ENCODE measurements at places on chromosomes 16 and 17.
A peak's percentile ranks its signal among the peaks of the same experiment; 100 is the strongest.

DNA sequence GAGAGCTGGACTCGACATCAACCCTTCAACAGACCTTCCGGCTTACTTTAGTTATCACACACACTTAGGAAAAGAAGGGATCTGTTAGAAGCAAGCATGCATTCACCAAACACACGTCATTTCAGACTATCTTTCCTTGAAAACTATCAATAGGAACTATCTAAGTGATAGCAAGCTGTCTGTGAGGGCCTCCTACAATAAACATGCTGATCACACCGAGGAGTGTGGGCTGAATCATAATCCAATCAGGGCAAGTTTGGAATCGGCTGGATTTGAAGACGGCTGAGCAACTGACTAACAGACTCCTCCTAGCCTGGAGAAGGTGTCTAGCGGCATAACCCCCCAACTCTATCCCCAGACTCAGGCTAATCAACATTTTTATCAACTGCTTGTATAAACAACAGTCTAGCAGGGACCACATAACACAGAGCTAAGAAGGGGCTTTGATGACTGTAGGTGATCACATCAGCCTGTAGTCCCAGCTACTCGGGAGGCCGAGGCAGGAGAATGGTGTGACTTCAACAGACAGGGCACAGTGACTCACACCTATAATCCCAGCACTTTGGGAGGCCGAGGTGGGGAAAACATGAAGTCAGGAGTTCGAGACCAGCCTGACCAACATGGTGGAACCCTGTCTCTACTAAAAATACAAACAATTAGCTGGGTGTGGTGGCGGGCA is 14.1 kb downstream of the NXN start:
- DNase-seq = no peak

DNA sequence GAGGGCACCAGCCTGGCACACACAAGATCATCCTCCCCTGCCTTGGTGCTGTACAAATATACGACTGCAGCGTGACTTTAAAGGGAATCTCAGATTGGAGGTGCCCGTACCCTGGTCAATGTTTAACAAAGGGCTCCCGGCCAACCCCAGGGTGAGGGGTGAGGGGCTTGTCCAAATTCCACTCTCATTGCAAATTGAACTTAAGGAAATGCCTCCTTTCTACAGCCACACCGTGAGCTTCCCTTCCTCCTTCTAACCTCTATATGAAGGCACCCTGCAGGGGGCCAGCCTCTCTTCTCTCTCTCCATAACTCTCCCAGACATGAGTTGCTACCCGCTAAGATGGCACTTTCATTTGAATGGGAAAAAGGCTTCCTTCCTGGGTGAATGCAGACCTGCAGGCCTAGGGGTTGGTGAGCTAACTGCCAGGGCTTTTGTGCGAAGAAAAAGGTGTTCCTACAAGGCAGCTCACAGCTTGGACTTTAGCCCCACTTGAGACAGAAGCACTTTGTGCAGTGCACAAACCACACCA is 76.6 kb downstream of the IRF8 start:
- DNase-seq = peak; percentile 68

DNA sequence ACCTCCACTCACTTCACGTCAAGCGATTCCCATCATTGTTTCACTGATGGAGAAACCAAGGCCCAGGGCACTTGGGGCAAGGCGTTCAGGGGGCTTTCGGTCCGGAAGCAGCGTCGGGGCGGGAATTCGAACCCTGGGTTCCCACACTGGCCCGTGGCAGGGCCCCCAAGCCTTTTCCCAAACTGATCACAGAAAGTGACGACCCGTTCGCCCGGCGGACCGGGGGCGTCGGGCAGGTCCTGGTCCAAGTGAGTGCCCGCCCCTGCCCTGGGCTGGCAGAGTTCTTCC is 856 bp upstream of the MON1B start:
- no peak for DNase-seq

GRCh38 chr16:58096249-58096648 is 32.9 kb downstream of the CFAP20 start:
- DNase-seq = no peak

GRCh38 chr17:15996322-15996721 is 3.2 kb downstream of the ZSWIM7 start:
- peak; percentile 20 for DNase-seq

GRCh38 chr17:42598905-42599304 is 10.3 kb downstream of the RETREG3 start:
- peak; percentile 30 for DNase-seq

DNA sequence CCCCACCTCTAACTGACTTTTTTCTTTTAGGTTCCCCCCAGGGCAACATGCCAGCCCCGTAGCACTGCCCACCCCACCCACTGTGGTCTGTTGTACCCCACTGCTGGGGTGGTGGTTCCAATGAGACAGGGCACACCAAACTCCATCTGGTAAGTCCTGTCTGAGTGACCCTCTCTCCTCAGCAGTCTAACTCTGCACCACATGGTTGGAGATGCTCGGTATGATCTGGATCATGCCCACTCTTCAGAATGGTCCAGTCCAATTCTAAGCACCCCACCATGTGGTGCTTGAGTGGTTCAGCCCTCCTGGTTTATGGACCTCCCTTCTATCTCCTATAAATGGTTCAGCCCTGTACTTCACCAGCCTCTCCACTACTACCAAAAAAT is 5.9 kb downstream of the KDM6B start:
- peak; percentile 17 for DNase-seq

DNA sequence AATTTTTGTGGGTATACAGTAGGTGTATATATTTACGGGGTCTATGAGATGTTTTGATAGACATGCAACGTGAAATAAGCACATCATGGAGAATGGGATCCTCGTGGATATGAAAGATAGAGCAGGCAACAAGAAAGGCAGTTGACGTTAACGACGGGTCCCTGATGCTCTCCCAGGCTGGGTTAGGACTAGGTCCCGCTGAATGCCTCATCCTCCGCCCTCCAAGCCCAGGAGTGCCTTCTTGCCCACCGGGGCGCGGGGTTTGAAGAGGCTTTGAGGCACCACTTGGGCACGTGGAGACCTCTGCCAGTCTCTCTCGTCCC is 9.5 kb upstream of the ZFP90 start:
- no peak for DNase-seq

- peak; percentile 63 for DNase-seq
These were observed 186.0 kb upstream of the TNRC6C start for GRCh38 chr17:77772461-77772897.

- DNase-seq = no peak
These were observed 21.3 kb downstream of the SULT1A2 start for GRCh38 chr16:28575446-28576109.

GRCh38 chr17:59466946-59467801 is 98.2 kb upstream of the DHX40 start:
- no peak for DNase-seq

Measured in NB4 (cell line).